ENCODE measurements at places on chromosomes 4 and X.
A peak's percentile ranks its signal among the peaks of the same experiment; 100 is the strongest.

DNA sequence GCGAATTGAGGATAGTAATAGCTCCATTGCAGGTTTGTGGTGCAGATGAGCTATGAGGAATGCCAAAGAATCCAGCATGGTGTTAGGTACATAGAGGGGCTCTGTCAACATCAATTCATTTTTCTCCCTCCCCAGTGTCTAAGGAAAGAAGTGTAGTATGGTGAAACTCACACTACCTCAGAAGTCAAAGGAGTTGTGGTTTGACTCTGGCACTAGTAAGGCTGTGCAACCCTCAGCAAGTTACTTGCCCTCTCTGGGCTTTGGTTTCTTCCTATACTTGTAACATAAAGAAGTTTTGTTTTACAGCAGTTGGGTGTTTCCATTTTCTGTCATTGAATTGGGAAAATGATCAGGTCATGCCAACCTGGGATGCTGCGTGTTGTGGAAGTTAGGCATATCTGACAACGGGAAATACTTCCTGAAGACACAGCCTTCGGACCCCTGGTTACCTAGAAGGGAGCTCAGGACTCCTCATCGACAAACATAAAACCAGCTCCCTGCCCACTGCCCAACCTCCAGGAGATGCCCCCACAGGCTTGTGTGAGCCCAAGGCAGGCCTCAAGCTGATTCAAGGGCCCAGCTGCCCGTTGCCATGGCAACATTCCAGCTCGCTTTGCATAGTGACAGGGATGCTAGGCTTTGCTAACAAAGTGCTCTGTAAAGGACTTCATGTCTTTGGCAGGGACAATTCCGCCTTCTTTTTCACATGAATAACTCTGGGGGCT is 71.4 kb downstream of the RTL5 start:
- DNase-seq, result peak; percentile 84

DNA sequence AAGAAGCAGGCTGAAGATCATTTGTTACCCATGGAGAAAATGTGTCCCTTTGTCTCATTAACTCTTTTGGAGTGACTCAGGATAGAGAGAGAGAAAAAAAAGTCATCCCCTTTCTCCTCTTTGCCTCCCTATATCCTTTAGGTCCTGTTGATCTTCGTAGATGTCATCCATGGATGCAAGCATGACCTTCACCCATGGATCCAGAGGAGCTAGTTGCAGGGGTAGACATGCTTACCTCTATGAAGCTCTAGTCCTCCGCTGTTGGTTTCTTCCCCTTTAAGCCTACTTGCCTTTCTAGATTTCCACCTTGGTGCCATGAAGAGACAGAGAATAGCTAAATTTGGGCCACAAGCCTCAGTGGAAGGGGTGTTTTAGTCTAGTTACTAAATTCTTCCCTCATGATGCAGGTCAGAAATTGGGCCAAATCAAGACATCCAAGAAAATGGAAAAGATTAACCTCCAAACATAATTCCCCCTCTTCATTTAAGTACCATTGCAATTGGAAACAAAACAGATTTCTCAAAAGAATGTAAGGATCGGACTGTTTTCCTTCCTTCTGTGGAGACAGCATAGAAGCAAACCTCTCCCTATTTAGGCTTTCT is 178.4 kb downstream of the TECRL start:
- peak; percentile 19 for DNase-seq

DNA sequence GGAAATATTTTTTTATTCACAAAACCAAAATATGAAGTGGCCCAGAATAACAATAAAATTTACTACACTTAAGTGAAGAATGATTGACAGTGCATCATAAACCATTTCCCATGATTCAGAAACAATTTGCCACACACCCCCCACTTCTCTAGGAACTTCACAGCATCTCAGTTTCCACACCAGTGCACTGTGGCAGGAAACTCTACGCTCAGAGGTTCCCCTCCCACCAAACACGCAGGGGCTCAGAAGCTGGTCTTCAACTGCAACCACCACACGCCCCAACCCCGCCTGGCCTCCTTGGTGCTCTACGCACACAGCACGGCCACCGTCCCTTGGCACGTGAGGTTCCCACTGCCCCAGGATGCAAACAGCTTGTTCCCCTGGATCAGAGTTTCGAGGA is 63.7 kb downstream of the ZFYVE28 start:
- no peak for DNase-seq

DNA sequence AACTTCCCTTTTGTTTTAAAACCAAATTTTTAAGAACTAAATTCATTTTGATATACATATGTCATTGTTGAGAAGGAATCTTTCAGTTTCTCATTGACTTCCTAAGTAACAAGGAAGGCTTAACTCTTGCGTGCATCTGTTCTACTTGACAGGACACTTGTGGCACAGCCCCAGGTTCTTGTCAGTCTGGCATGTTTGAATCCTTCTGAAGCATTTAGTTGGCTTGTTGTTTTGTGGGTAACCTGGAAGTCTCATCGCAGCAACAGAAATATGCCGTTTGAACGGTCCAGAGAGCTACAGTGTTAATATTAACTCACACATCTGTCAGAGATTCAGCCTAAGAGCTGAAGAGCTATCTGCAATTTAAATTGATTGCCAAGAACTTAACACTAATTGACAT is 76.0 kb downstream of the GLRA3 start:
- no peak for DNase-seq

- no peak for DNase-seq
Measured at GRCh38 chr4:36773467-36773866, 471.1 kb upstream of the NWD2 start.

- DNase-seq, result no peak
Measured at GRCh38 chrX:132748909-132749308, 209.5 kb downstream of the HS6ST2 start.

DNA sequence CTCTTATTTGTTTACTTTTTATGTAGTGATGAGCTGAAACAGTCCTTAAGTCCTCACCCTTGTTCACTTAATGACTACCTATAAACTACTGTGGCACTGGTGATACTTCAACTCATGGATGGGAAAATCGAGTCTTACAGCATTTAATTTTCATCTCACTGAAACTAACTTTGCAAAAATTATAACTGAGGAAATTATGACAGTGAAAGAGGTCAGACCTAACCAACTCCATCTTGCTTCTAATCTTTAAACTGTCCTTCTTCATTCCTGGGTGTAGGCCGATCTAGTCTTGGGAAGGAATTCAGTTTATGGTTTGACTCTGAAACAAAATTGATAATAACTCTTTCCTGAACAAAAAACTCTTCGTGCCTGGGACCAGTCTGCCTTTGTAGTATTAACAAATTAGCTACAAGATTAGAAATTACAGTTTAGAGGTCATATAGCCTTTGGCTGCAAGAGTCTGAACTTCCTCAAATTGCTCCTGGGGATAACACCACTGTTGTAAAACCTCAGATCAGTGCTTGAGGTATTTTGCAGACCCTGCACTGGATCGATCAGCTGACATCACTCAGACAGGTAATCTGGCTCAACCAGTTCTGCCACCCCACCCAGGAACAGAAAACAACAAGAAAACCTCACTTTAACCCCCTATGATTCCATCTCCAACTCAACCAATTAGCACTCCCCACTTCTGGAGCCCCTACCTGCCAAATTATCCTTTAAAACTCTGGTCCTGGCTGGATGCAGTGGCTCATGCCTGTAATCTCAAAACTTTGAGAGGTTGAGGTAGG is 995.7 kb upstream of the PRKX start:
- no peak for DNase-seq

DNA sequence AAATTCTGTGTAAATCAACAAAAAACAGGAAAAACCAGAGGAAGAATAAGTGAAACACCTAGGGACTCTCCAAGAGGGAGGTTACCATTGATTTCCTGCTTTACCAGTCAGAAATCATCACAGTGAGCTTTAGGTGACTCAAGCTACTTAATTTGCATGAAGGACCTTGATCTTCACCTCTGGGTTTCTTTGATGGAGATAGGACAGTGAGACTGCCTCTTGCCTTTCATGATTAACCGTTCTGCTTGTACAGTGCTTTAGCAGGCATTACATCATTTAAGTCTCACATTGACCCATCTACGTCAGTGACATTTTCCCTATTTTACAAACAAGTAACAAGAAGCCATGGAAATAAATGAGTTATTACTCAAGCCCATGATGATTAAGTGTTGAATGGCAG is 3.4 kb upstream of the GK start:
- no peak for DNase-seq

DNA sequence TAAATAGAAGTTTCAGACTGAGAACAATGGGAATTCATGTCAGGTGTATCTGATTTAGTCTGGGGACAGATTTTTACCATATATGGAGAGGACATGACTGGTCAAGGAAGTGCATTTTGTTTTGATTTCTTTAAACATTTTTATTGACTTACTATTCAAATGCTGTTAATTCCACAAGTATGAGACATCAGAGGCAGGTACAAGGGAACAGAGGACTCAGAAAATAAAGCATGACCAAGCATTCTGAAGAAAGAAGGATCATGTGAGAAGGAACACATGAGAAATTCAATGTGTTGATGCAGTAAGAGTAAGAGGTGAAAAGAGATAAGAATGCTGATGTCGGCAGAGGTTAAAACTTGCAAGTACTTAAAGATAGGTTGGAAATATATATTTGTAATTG is 1452.6 kb downstream of the PCDH7 start:
- DNase-seq, result no peak

DNA sequence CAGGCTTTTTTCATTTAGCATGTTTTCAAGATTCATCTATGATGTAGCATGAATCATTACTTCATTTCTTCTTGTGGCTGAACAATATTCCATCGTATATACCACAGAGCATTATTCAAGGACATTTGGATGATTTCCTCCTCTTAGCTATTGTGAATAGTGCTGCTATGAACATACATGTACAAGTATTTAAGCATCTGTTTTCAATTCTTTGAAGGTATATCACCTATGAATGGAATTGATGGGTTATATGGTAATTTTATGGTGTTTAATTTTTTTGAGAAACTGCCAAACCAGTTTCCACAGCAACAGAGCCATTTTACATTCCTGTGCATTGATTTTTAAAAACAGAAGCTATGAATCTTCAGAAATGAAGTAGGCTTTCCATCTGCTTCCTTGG is 36.1 kb upstream of the WDR19 start:
- DNase-seq, result no peak

DNA sequence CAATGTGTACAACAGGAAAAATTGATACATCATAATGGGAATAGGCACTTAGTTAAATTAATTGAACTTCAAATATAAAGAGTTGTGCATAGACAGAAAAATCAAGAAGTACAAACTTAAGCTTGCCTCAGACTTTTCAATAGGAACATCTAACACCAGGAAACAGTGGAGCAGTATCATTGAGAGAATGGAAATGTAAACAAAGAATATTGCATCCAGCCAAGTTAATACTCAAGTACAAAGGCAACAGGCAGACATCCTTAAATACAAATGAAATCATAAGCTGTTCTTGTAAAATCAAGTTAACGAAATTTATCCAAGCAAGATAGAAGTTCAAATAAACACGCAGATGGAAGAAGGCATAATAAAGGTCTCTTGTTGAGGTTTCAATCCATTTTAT is 71.2 kb upstream of the TLR2 start:
- no peak for DNase-seq

DNA sequence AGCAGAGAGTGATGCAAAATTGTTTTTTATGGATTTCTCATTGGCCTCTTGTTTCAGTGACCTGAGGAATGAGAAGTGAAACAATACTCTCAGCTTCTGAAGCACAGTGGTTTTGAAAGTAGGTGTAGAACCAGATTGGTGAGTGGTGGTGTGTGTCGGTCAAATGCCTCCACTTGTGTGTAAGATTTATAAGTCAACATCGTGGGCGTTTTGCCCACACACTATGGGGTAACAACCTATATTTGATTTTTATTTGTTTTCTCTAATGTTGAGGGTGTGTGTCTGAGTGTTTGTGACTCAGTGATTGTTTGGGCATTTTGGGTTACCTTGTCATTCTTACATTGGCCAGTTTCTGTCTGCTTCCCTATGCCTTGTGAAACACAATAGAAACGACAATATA is 23.3 kb downstream of the ADGRL3 start:
- no peak for DNase-seq

GRCh38 chrX:150873616-150874015 is 24.9 kb downstream of the CD99L2 start:
- DNase-seq, result peak; percentile 29

DNA sequence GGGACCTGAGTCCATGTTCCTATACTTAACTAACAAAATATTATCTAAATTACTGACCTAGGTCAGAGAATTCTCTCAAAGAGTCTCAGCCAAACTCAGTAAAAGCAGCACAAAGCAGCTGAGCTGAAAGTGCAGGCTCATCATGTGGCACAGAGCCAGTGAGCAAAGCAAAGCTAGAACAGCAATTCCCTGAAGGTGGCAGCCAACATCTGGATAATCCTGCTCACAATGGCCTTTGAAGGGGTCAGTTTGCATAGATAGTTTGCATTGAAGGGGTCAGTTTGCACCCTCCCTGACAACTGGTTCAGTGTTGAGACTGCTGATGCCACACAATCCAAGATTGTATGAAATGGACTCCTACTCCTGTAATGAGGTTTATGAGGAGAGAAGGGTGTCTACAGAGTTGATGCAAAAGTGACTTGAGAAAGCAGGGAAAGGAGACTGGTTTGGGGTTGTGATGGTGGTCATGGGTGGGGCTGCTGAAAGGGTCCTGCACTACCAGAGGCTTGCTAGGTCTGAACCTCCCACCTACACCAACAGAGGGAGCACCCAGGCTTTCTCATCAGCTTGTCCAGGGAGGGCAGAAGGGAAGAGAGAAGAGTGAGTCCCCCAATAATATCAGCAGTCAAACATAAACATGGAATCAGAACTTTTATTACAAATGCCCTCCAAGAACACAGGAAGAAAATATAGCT is 39.7 kb downstream of the TRIM61 start:
- DNase-seq, result no peak

- DNase-seq, result no peak
Measured at GRCh38 chr4:26238778-26239679, 81.8 kb upstream of the RBPJ start.

- no peak for DNase-seq
Measured at GRCh38 chr4:2290974-2291704, 29.2 kb upstream of the MXD4 start.

DNA sequence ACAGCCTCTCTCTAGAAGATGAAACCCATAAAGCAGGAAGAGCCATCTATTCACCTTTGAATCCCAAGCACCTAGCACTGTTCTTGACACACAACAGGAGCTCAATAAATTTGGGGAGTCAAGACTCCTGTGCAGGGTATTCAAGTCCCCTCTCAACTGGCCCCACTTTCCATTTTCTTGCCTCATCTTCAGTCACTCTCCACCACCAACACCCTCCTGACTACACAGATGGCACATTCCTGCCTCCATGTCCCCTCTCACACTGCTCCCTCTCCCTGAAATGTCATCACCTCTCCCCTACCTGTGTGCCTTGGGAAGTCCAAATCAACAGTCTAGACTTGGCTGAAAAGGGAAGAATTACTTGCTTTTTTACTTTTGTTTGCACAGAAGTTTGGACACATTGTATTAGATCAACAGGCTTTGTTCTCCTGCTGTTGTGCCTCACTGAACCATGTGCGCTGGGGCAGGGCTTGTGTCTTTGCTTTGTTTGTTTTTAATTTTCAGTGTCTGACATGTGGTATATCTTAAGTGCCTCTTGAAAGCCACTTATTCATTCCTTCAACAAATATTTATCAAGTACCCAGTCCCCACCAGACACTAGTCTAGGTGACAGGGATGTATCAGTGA is 85.1 kb downstream of the APBB2 start:
- DNase-seq, result no peak

Data from lung microvascular endothelial cell (primary cell).